Airway epithelial cell (primary cell): ENCODE measurements at places on chromosomes 2 and 18. TPM values are rescaled to one million over a fixed set of nuclear protein-coding genes. Genes with fewer than 3 reads are reported as not detected.

The KCNG3 gene
- not detected in 2 replicates for total RNA-seq

The IL1R2 gene
- total RNA-seq, result 0.35 TPM in 1 of 2 replicates, not detected in the other

The MAP3K19 gene
- not detected in 2 replicates for total RNA-seq

The MOGAT1 gene
- not detected in 2 replicates for total RNA-seq

The MFSD2B gene
- total RNA-seq, result 0.14 TPM in 1 of 2 replicates, not detected in the other

The CERS6 gene
- 34.8 and 41.7 TPM in 2 replicates for total RNA-seq

The RUFY4 gene
- total RNA-seq, result not detected in 2 replicates

The ERFE gene
- total RNA-seq, result 0.56 and 2.0 TPM in 2 replicates

The LRATD1 gene
- 44.7 and 62.1 TPM in 2 replicates for total RNA-seq

The DUSP19 gene
- 0.98 and 1.1 TPM in 2 replicates for total RNA-seq

The SLC30A3 gene
- total RNA-seq, result not detected in 2 replicates

The TUBA3D gene
- not detected in 2 replicates for total RNA-seq

The ADRA2B gene
- 0.09 TPM in 1 of 2 replicates, not detected in the other for total RNA-seq

The GALNT13 gene
- total RNA-seq, result not detected in 2 replicates

The PPIG gene
- 14.1 and 20.7 TPM in 2 replicates for total RNA-seq

The SERPINB12 gene
- total RNA-seq, result 0.28 TPM in 1 of 2 replicates, not detected in the other

The PSMA8 gene
- not detected in 2 replicates for total RNA-seq

The EXOC6B gene
- total RNA-seq, result 16.8 and 23.4 TPM in 2 replicates

The RHOB gene
- total RNA-seq, result 92.3 and 100 TPM in 2 replicates

The ITGA6 gene
- total RNA-seq, result 348 and 398 TPM in 2 replicates

The CNGA3 gene
- total RNA-seq, result not detected in 2 replicates

The HNRNPA3 gene
- total RNA-seq, result 28.8 and 44.2 TPM in 2 replicates

The SCYGR3 gene
- total RNA-seq, result not detected in 2 replicates

The TMEM169 gene
- total RNA-seq, result 0.07 and 3.2 TPM in 2 replicates

The SNTG2 gene
- total RNA-seq, result not detected in 2 replicates

The SEC11C gene
- total RNA-seq, result 29.5 and 42.3 TPM in 2 replicates

The TANC1 gene
- 34.1 and 43.0 TPM in 2 replicates for total RNA-seq

The DRC1 gene
- total RNA-seq, result not detected in 2 replicates

The MROH2A gene
- not detected in 2 replicates for total RNA-seq

The ZNF385B gene
- not detected in 2 replicates for total RNA-seq
